Right atrium auricular region (tissue), 2 donors: ENCODE measurements at places on chromosomes 4 and X.

- no peaks in the 10 kb centered on the region for H3K27me3 ChIP-seq
- H3K36me3 ChIP-seq = no peaks in the 10 kb centered on the region
- H3K4me3 ChIP-seq = no peak overlapping the region
- DNase-seq = no peak
- no peaks in the 10 kb centered on the region for H3K4me1 ChIP-seq
These were observed 326.4 kb downstream of the TENM3 start for GRCh38 chr4:182569561-182569960.

DNA sequence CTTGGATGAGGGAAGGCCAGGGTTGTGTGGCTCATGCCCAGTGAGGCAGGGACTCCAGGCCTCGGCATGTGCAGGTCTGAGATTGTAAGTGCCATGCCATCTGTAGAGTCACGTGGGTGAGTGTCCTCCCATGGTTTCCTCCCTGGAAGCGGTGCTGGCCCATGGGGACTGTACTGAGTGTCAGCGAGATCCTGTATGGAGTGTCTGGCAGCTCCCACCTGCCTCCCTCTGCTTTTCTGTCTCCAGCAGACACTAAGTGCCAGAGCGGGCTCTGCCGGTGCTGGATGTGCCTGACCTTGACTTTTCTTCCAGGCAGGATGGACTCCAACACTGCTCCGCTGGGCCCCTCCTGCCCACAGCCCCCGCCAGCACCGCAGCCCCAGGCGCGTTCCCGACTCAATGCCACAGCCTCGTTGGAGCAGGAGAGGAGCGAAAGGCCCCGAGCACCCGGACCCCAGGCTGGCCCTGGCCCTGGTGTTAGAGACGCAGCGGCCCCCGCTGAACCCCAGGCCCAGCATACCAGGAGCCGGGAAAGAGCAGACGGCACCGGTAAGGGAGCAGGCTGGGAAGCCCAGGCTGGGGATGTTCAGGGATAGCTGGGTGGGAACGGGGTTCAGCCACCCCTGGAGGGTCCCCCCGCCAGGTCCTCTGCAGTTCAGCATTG is 7.6 kb downstream of the WFS1 start:
- H3K4me1 ChIP-seq = no peaks in the 10 kb centered on the region
- DNase-seq = no peak
- no peaks in the 10 kb centered on the region for H3K27me3 ChIP-seq

- H3K4me3 ChIP-seq = peak overlapping the region; percentile 82
- no peaks in the 10 kb centered on the region for H3K4me1 ChIP-seq
- no peaks in the 10 kb centered on the region for H3K27me3 ChIP-seq
- DNase-seq = no peak
- peaks cover 27% of the 10 kb centered on the region for H3K36me3 ChIP-seq
These were observed 527 bp downstream of the NOA1 start for GRCh38 chr4:56976837-56977320.

GRCh38 chr4:110270492-110271197 is 72.2 kb upstream of the ELOVL6 start:
- no peak overlapping the region for H3K27ac ChIP-seq
- H3K36me3 ChIP-seq = no peaks in the 10 kb centered on the region
- no peaks in the 10 kb centered on the region for H3K4me1 ChIP-seq
- H3K4me3 ChIP-seq = no peak overlapping the region
- DNase-seq = no peak

DNA sequence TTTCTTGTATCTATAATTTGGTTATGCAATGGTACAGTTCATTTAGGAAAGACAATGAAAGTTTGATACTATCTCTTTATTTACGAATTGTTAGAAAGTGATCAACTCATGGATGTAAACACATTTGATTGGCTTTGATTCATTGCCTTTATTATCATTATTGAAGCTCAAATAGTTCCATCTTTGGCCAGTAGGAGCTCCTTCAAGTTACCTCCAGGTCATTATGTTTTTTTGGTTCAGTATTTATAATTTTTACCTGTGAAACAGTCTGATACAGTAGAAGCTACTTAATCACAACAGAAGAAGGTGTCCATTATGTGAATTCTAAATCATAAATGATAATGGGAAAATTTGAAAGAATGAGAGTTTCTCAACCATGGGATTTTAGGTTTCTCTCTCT is 12.4 kb downstream of the NPY5R start:
- no peak overlapping the region for H3K4me3 ChIP-seq
- no peaks in the 10 kb centered on the region for H3K27me3 ChIP-seq
- DNase-seq = no peak
- H3K36me3 ChIP-seq = no peaks in the 10 kb centered on the region

GRCh38 chr4:37892641-37893040 is 1.8 kb downstream of the TBC1D1 start:
- no peaks in the 10 kb centered on the region for H3K36me3 ChIP-seq
- no peaks in the 10 kb centered on the region for H3K27me3 ChIP-seq
- no peak overlapping the region for H3K4me3 ChIP-seq
- H3K4me1 ChIP-seq = no peaks in the 10 kb centered on the region
- DNase-seq = no peak
- peak overlapping the region; percentile 95 for H3K27ac ChIP-seq

GRCh38 chr4:166017804-166018203 is 144.8 kb downstream of the TLL1 start:
- no peaks in the 10 kb centered on the region for H3K27me3 ChIP-seq
- H3K4me3 ChIP-seq = no peak overlapping the region
- no peak for DNase-seq
- no peak overlapping the region for H3K27ac ChIP-seq
- H3K4me1 ChIP-seq = no peaks in the 10 kb centered on the region
- no peaks in the 10 kb centered on the region for H3K36me3 ChIP-seq

DNA sequence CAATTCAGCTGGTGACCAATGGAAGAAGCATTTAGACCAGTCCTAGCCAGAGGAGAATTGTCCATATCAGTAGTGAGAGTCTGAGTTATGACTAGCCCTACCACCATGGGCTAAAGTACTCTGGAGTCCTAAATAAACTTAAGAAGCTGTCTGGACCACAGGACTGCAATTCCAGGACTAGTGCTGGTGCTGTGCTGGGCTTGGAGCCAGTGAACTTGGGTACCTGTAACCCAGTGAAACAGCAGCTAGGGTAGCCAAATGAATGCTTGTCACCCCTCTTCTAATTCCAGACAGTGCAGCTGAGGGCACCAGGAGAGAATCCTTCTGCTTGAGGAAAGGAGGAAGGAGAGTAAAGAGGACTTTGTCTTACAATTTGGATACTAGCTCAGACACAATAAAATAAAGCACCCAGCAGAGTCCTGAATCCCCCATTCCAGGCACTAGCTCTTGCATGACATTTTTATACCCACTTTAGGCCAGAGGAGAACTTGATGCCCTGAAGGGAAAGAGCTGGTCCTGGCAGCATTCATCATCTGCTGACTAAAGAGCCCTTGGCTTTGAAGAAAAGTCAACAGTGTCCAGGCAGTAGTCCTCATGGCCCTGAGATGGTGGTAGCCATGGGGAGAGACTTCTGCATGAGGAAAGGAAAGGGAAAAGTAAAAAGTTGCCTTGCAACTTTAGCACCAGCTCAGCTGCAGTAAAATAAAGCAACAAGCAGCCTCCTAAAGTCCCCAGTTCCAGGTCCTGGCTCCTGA is 2675.7 kb downstream of the PCDH7 start:
- H3K36me3 ChIP-seq = no peaks in the 10 kb centered on the region
- H3K4me3 ChIP-seq = no peak overlapping the region

DNA sequence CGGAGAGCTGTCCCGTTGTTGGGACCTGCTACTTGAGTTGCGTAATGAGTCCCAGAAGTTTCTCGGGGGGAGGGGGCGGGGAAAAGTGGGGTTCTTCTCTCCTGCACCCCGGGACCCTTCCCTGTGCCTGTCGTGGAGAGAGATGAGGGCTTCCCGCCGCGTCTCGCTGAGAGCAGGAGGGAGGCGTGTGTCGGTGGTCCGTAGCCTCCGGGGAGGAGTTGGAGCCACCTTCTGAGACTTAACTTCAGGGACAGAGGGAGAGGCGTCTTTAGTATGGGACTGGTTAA is 698 bp downstream of the AFF1 start:
- H3K4me1 ChIP-seq = no peaks in the 10 kb centered on the region
- DNase-seq = no peak
- no peaks in the 10 kb centered on the region for H3K27me3 ChIP-seq

- H3K27me3 ChIP-seq = no peaks in the 10 kb centered on the region
- peak overlapping the region; percentile 60 for H3K27ac ChIP-seq
- peak overlapping the region; percentile 33 for H3K4me3 ChIP-seq
- peaks cover 6% of the 10 kb centered on the region for H3K4me1 ChIP-seq
- DNase-seq = peak; percentile 89
These were observed 6.7 kb upstream of the HSD17B10 start for GRCh38 chrX:53440621-53441517.

DNA sequence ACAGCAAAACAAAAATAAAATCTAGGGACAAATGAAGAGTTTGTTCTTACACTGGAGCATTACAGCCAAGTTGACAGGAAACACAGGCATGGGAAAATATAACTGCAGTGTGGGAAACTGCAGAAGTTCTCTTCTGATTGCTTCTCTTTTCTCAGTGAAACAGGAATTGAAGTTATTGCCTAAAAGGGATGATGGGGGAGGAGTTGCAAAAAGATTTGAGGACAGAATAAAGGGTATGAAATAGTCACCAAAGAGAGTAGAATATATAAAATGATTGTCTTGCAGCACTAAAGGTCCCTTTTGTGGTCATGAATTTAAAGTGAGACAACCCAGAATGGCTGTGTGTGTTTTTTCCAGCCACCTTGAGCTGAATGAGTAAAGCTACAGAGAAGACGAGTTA is 103.7 kb downstream of the JADE1 start:
- no peaks in the 10 kb centered on the region for H3K36me3 ChIP-seq
- H3K4me3 ChIP-seq = no peak overlapping the region
- no peaks in the 10 kb centered on the region for H3K4me1 ChIP-seq

DNA sequence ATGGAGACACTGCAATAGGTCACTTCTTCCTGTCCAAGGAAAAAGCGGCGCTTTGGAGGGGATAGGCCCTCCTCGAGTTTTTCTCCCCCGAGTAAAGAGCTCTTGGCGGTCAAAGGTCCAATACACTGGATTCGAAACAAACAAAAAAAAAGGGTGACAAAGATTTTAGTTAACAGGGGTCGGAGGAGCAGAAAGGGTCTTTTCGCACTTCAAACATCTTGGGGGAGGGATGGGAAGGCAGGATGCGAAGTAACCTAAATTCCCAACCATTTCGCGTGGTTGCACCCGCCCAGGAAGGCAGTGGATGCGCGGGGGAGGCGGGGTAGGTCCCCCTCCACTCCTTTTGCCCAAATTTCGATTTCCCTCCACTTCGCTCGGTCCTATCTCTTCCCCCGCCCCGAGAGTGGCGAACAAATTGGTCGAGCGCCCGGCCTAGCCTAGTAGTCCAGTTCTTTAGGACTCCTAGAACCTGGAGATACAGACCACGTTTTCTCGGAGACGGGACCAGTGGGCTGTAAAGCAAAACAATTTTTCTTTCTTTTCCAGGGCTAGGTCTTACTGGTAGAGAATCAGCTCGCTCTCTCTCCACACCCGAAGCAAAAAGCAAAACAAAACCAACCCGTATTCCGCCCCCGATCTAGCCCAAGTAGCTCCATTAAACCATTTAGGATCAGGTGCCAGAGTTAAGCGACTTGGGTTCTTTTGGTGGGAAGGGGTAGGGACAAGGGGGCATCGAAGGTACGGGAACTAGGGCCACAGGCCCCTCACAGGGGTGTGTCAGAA is 2.0 kb upstream of the STAG2 start:
- no peak for DNase-seq
- no peaks in the 10 kb centered on the region for H3K4me1 ChIP-seq
- H3K4me3 ChIP-seq = peak overlapping the region; percentile 49
- H3K36me3 ChIP-seq = no peaks in the 10 kb centered on the region

GRCh38 chr4:40721730-40722171 is 28.0 kb upstream of the NSUN7 start:
- H3K4me1 ChIP-seq = no peaks in the 10 kb centered on the region
- no peak for DNase-seq
- no peak overlapping the region for H3K4me3 ChIP-seq
- H3K36me3 ChIP-seq = no peaks in the 10 kb centered on the region

GRCh38 chr4:70712604-70713452 is 8.9 kb upstream of the RUFY3 start:
- no peak overlapping the region for H3K27ac ChIP-seq
- no peak for DNase-seq
- H3K4me1 ChIP-seq = no peaks in the 10 kb centered on the region
- no peak overlapping the region for H3K4me3 ChIP-seq

DNA sequence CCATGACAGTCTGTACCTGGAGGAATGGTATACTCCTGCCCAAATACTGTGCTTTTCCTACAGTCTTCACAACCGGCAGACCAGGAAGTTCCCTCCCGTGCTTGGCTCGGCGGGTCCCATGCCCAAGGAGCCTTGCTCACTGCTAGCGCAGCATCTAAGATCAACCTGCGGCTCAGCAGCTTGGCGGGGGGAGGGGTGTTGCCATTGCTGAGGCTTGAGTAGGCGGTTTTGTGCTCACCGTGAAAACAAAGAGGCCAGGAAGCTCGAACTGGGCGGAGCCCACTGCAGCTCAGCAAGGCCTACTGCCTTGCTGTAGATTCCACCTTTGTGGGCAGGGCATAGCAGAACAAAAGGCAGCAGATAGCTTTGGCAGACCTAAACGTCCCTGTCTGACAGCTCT is 152.7 kb downstream of the TEX11 start:
- no peaks in the 10 kb centered on the region for H3K4me1 ChIP-seq
- no peak overlapping the region for H3K27ac ChIP-seq
- no peaks in the 10 kb centered on the region for H3K27me3 ChIP-seq
- no peak for DNase-seq

GRCh38 chrX:24696294-24696693 is 2.6 kb downstream of the POLA1 start:
- H3K4me3 ChIP-seq = no peak overlapping the region
- DNase-seq = no peak
- no peaks in the 10 kb centered on the region for H3K27me3 ChIP-seq
- no peaks in the 10 kb centered on the region for H3K36me3 ChIP-seq
- no peak overlapping the region for H3K27ac ChIP-seq
- no peaks in the 10 kb centered on the region for H3K4me1 ChIP-seq

GRCh38 chr4:153408932-153409331 is 57.2 kb upstream of the TMEM131L start:
- DNase-seq = no peak
- H3K27ac ChIP-seq = no peak overlapping the region
- H3K4me3 ChIP-seq = no peak overlapping the region
- no peaks in the 10 kb centered on the region for H3K27me3 ChIP-seq

DNA sequence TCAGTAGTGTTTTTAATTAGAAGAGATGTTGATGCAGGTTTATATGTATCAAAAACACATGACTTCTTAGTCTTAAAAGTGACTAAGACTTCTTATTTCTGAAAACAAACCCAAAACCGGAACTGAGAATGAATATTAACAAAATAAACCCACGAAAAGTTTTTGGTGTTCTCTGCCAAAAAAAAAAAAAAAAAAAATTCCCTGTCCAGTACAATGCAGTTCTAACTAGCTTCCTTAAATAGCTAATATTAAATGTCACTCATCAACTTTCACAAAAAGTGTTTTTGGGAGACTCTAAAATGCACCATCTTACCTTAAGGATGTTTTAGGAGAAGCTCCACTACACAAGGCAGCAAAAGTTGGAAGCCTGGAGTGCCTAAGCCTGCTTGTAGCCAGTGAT is 2.0 kb downstream of the ANKRD37 start:
- peaks cover 43% of the 10 kb centered on the region for H3K4me1 ChIP-seq
- H3K27me3 ChIP-seq = no peaks in the 10 kb centered on the region
- no peak for DNase-seq
